Activated T-helper 17 cell treated with anti-CD3 and anti-CD28 coated beads, Interleukin-2, amount 50 U/mL, for 72 hours (primary cell): ENCODE measurements at places on chromosomes 5 and 9. TPM values are rescaled to one million over a fixed set of nuclear protein-coding genes. Genes with fewer than 3 reads are reported as not detected.

The ARHGEF28 gene
- 0.16 TPM for total RNA-seq

GRCh38 chr5:101284736-101285375 lies 381.8 kb upstream of the ST8SIA4 start:
- no peaks in the 10 kb centered on the region for H3K36me3 ChIP-seq
- ATAC-seq, result no peak
- no peaks in the 10 kb centered on the region for H3K27me3 ChIP-seq
- H3K4me3 ChIP-seq, result no peak overlapping the region

DNA sequence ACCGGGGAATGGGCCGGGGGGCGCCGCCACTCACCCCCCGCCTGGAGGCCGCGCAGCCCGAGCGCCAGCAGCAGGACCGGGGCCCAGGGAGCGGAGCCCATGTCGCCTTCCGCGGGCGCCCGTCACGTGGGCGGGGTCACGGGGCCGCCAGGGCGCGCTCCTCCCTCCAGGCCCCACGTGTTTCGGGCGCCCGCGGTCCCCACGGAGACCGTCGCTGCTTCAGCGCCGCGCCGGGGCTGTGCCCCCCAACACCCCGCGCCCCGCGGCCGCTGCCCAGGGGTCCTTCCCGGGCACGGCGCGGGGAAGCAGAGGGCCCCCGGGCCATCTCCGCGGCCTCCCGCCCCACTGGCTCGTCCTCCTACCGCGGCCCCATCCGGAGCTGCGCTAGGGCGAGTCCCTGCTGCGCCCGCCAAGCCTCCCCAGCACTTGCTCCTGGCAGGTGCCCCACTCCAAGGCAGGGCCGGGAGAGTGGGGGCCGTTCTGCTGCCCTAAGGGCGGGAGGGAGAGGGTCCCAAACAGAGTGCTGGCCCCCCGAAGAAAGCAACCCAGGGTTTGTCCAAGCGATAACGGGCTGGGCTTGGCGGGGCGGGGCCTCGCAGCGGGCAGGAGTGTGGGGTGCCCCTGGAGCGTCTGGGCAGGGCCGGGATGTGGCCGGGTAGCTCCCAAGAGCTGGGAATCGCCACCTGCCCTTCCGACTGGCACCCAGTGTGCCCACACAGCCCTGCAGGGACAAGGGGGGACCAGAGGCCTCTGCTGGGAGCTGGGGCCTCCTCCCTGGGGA lies at the start of gene DPP7:
DPP7 (minus strand) TSS at position 121 of the 781 bp plus-strand sequence; CDS start at position 101, 20 bp downstream.
- H3K27me3 ChIP-seq, result no peaks in the 10 kb centered on the region
- peak within 1 kb of the TSS; percentile 71 for H3K4me3 ChIP-seq
- peak within 1 kb of the TSS; percentile 38 for H3K27ac ChIP-seq
- peaks cover 6% of the 10 kb centered on the region for H3K4me1 ChIP-seq
- peaks cover 27% of the 10 kb centered on the region for H3K36me3 ChIP-seq
- ATAC-seq, result peak; percentile 95

The SCGB3A2 gene
- total RNA-seq, result not detected

GRCh38 chr5:143177263-143177983 lies 226.1 kb downstream of the NR3C1 start:
- no peak for ATAC-seq
- H3K27me3 ChIP-seq, result no peaks in the 10 kb centered on the region
- no peak overlapping the region for H3K4me3 ChIP-seq
- H3K27ac ChIP-seq, result no peak overlapping the region

DNA sequence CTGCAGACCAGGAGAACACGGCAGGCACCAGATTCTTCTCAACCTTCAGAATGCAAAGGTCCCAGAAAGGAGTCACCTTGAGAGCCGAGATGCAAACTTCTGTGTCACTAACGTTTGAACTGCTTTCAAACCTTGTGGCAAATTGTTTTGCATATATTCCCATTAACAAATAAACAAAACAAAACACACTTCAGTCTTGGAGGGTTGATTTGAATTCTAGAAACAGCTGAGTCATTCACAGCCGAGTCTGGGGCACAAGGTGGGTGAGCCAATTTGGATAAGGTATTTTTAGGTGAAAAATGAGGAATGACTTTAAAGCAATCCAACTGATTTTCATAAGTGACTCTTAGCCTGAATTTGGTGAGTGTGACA lies 38.8 kb upstream of the ANKRD33B start:
- H3K36me3 ChIP-seq, result no peaks in the 10 kb centered on the region
- H3K27me3 ChIP-seq, result peaks cover 3% of the 10 kb centered on the region
- no peak overlapping the region for H3K4me3 ChIP-seq
- no peak for ATAC-seq
- H3K4me1 ChIP-seq, result no peaks in the 10 kb centered on the region

DNA sequence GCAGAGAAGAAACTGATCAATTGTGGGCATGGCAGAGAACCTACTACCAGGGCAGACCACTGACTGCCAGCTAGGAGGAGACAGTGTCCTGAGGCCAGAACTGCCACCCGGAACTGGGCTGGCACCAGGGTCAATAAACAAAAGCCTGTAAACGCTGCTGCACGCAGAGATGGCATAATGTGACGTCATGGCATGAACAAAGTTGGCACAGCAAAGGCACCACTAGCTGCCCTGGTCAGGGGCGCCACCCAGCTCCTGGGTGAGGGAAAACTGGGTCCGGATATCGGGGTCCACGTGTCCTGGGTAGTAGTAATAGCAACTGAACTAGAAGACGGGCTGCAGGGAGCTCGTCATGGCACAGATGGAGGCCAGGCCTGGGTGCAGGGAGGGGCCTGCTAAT lies 32.1 kb downstream of the DYNC2I2 start:
- no peak for ATAC-seq
- H3K27ac ChIP-seq, result no peak overlapping the region
- H3K4me1 ChIP-seq, result no peaks in the 10 kb centered on the region

GRCh38 chr9:13278368-13279246 lies 885 bp downstream of the MPDZ start:
- H3K4me1 ChIP-seq, result no peaks in the 10 kb centered on the region
- ATAC-seq, result no peak
- H3K27ac ChIP-seq, result no peak overlapping the region
- no peaks in the 10 kb centered on the region for H3K36me3 ChIP-seq
- no peak overlapping the region for H3K4me3 ChIP-seq
- H3K27me3 ChIP-seq, result peaks cover 14% of the 10 kb centered on the region

DNA sequence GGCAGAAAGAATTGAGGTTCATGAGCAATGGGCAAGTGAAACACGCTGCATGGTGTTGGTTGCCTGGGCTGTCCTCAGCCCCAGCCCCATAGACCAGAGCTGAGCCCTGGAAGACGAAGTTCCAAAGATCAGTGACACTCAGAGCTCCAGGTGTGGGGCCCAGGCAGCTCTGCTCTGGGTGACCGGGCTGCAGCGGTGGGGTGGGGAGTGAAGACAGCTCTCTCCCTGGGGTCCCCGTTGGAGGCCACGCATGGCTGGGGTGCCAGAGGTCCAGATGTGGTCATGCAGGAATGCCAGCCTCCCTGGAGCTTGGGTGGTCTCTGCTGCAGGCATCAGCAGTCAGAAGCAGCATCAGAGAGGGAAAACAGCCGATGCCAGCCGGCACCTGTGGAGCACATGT lies 165.0 kb upstream of the ERCC6L2 start:
- peaks cover 3% of the 10 kb centered on the region for H3K27me3 ChIP-seq
- ATAC-seq, result no peak
- no peak overlapping the region for H3K27ac ChIP-seq
- H3K4me3 ChIP-seq, result no peak overlapping the region
- H3K4me1 ChIP-seq, result no peaks in the 10 kb centered on the region

The HRH2 gene
- total RNA-seq, result 4.0 TPM
